Peyer's patch (tissue), 4 donors: ENCODE measurements at places on chromosomes 6 and 20.

- DNase-seq, result no peak
Measured at GRCh38 chr20:33438481-33438880, 5.1 kb downstream of the SNTA1 start.

DNA sequence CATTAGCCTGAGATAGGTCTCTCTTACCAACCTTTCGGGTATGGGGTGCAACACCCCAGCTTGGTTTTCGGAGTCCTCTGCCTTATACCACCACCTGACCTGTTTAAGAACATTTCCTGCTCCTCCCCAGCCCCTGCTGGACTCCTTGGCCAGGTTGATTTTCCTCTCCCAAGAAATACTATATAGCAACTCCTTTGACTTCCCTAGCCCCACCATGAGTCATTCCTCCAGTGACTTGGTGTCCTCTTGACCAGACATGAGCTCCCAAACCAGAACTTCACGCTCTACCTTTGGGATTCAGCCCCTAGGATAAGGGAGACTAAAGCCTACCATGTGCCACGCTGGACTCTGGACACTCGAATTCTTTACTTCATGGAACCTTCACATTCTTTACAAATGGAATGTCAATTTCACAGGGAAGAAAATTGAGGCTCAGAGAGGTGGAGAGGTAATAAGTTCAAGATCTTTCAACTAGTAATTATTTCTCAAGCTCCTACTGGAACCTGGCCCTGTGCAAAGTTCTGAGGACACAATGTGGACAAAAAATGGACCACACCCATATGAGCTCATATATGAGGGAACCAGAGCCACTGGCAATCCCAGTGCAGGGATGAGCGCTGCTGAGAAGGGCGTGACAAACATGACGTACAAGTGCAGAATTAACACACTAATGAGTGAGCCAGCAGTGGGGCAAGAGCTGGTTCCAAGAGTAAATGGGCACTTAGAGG, 48.2 kb downstream of the SIRPA start:
- peak; percentile 84 for DNase-seq

DNA sequence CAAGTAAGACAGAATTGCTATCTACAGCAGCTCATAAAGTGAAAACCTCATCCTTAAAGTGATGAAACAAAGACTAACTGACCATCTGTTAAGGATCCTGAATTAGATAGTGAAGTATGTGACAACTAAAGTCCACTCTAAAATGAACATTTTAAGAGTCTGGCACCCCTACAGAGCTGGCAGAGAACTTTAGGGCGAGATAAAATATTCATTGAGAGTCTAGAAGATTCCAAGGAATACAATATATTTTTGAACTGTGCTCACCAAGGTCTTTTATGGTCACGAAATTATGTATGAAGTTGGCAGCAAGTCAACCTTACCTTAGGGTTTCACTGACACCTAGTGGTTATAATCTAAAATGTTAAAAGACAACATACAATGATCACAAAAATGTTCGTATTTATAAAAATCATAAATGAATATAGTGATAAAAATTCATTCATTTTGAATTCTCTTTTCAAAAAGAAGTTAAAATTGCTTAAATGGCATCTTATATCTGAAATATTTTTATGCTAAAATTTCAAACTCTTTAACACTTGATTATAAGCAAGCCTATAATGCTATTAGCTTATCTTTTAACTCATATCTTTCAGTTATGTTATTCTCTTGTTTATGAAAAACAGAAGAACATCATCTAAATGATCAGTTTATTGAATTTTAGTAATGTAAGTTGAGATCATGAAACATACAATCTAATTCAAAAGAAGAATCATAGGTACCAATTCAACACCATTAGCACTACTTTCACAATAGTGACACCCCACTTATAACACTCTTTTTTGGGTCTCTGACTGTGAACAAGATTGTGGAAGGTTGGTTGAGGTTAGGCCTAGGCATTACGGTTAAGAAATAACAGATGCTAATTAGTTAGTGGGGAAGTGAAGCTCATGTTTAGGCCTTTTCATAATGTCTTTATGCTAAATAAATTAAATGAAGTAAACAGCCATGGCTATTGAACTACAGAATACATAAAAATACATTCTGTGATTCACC, 27.5 kb downstream of the RSPH3 start:
- DNase-seq, result no peak

DNA sequence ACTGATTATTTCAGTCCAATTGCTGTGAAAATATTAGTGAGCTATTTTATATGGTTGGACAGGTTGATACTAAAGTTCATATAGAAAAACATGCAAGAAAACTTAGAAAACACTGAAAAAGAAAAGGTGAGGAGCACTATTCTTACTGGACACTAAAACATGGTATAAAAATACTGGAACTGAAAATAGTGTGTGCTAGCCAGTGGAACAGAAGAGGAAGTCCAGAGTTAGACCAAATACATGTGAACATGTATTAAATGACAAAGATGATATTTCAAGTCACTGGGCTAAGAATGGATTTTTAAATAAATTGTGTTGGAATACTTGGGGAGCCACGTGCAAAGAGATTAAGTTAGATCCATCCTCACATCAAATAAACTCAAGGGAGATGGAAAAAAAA, 218.5 kb downstream of the TMEM242 start:
- DNase-seq, result no peak

DNA sequence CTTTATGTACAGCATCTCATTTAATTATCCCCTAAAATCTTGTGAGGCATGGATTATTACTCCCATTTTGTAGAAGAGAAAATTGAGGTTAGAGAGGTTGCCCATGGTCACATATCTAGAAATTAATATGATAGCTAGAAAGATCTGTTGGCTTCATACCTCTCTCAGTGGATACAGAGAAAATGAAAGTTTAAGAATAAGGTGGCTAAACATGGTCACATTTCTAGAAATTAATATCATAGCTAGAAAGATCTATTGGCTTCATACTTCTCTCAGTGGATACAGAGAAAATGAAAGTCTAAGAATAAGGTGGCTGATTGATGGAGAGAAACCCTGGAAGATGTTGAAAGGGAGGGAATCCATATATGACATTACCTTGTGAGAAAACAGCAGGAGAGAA, 260.7 kb upstream of the MAN1A1 start:
- DNase-seq, result no peak

DNA sequence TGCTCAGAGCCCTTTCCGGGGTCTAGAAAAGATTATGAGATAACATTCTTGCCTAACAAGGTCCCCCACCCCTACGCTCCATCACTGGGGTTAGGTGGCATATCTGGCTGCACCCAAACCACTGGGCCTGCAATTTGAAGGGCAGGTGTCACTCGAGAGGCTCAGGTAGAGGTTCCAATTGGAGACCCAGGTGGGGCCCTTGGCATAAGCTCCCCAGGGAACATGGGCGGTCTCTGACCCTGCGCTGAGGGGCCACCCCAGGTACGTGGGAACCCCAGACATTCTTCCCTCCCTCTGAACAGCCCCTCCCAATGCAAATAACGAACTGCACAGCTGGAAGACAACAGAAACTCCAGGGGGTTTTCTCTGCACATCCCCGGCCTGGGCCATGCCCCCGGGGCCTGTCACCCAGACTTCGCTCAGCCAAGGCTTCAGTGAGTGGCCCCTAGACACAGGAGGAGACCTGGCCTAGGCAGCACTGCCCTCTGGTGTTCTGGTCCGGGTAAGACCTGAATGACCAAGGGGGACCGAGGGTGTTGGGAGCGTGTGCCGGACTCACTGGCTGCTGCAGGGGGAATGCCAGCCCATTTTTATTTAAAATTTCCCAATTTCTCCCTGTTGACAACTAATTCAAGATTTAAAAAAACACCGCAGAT, 47.5 kb downstream of the DSTN start:
- peak; percentile 56 for DNase-seq

DNA sequence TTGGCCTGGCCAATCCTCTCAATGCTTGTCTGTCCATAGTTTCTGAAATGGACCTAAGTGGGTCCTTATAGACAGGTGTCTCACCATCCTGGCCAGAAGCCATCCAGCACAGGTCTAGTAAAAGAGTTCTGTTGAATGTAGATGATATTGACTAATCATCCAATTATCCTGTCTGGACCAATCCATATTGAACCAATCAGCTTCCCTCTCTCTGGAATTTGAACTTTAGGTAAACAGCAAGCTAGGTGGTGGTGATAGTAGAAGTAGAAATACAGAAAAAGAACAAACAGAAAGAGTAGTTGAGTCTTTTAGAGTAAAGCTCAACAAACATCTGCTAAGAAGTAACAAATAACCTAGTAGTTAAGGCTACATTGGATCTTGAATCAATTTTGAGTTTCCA, 9.5 kb upstream of the PNRC1 start:
- DNase-seq, result no peak

DNA sequence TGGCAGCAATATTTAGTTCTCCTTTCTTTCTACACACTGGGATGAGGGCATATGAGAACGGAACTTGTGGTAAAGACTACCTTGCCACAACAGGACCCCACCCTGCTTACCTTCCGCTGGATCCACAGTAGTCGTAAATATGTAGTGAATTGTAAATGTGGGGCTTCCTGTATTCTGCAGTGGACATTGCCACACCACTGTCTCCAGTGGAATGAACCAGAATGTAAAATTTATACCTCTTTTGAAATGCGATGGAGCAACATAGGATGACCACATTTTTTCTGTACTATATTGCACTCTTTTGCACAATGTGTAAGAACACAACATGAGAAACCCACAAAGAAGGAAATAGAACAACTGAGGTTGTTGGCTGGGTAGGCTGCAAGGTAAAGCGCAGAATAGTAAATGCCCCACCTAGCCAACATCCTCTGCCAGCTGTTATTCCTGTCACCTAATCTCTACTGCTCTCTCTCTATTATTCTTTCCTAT, 16.1 kb upstream of the RIPOR2 start:
- DNase-seq, result no peak
